GM04503 (cell line): ENCODE measurements at places on chromosomes 11 and 22.

DNA sequence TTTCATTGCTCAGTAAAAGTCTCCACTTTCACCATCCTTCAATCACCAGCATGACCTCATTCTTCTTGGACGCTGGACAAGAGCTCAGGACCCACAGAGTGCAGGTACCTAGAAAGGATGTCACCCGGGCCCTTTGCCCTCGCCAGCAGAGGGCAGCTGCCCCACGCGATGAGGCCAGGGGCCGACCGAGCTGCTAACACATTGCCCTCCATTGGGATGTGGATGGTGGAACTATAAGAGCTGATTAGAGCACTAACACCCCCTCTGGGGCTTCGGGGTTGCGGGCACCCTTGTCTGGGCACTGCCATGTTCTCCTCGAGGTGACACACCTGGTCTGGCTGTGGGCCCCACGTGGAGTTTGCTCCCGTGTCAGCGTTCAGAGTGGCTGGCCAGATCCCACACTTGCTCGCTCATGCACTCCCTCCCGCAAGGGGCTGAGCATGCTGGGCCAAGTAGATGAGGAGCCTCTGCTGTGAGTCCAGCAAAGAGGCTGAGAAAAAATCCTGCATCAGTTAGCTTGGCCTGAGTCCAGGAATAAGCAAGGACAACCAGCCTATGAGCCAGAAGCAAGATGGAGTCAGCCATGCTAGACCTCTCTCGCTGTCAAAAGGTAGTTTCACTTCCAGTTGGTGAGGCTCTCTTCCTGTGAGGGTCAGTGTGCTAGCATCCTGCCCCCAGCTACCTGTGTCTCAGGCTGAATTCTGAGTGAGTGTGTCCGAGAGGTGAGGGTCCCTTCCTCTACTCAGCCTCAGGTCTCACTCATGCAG lies 9.8 kb downstream of the KRTAP5-6 start:
- no peak for DNase-seq

DNA sequence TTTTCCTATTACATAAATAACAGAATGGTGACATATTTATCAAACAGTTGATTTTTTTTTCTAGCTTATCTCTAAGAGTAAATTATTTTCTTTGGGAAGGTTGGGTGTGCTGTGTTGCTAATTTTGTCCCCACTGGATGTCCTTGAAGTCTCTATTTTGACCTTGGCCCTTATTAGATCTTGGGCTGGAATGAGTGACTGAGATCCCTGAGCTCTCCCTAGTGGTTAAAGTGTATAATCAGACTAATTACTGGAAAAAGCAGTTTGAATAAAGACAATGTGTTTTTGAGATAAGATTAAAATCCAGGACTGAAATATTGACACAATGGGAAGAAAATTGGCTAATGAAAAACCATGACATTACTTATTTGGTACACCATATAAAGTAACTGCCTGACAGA lies 56.1 kb downstream of the AASDHPPT start:
- DNase-seq = no peak

DNA sequence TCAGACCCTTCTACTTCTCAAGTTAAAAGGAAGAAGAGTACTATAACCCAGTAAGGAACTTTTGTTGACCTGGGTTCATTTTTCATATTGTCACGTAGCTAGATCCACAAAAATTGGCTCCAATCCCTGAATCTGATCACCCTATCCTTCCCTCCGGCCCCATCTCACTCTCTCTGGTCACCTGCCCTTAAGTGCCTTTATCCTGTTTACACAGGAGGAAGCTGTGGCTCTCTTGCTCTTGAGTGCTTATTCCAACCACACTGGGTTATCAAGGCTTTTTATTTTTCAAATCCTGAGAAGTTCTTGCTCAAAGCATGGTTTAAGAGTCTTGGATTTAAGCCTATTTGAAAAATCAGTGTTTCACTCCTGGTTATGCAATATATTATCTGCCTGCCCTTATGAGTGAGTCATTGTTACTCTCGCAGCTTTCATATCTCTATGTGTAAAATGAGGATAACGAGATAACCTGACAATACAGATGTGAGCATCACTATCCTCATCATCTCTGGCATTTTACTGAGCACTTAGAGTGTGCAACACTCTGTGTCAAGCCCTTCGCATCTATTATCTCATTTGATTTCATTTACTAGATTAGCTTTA lies 293.9 kb downstream of the GUCY1A2 start:
- no peak for DNase-seq

DNA sequence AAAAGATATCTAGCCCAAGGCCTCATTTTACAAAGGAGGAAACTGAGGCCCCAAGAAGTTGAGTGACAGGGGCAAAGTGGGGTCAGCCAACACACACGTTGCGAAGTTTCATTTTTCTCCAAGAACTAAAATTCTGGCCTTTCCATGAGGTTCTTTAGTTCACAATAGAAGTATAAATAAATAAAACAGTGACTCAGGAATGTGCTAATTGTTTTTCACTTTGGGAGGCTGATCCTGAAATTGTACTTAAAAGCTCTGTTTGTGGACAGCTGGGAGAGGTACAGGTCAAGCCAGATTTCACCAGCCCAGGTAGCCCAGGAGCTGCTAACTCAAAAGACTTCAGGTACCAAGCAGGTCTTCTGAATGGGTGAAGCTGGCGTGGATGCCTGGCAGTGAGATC lies 105.2 kb downstream of the TRAF6 start:
- no peak for DNase-seq

DNA sequence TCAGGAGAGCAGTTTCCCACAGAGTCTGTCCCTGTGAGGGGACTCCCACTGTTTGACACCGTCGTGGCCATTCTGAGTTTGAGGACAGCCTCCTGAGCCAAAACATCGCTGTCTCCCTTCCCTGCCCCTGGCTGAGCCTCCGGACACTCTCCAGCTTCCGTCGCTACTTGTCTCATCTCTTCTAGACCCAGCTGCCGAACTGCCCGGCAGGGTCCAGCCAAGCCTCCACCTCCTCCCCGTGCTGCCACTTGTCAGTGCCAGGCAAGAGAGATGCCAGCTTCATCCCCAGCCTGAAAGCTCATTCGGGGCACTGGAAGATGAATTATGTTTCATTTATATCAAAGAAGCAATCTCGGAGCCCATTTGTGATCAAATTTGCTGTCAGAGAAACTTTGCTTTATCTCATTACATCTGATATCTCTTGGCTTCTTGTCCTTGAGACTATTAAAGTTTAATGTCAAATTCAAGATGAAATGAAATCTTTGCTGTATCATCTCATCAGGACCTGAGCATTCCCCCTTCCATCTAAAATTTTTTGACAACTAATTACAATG lies 283.9 kb downstream of the BUD13 start:
- DNase-seq = no peak

GRCh38 chr11:75852406-75853017 lies 37.5 kb downstream of the UVRAG start:
- no peak for DNase-seq

DNA sequence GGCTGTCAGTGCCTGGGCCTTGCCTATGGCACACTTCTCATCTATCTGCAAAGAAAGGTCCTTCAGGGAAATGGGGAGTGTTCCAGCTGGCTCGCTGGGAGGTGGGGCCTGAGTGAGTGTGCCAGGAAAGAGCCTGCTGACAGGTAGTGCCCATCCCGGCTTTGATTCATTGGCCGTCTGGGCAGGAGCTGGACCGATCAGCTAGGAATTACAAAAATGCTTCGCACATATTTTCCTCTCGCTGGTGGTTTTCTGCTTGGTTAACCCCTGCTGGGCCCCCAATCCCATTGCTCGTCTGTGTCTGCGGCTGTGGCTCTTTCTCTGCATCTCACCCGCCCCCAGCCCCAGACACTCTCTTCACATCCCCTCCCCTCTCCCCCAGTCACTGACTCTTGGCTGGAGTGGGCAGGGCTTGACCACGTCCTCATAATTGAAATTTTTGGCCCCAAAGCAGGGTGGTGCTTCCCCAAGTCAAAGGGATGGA lies 10.8 kb downstream of the LIF start:
- no peak for DNase-seq

DNA sequence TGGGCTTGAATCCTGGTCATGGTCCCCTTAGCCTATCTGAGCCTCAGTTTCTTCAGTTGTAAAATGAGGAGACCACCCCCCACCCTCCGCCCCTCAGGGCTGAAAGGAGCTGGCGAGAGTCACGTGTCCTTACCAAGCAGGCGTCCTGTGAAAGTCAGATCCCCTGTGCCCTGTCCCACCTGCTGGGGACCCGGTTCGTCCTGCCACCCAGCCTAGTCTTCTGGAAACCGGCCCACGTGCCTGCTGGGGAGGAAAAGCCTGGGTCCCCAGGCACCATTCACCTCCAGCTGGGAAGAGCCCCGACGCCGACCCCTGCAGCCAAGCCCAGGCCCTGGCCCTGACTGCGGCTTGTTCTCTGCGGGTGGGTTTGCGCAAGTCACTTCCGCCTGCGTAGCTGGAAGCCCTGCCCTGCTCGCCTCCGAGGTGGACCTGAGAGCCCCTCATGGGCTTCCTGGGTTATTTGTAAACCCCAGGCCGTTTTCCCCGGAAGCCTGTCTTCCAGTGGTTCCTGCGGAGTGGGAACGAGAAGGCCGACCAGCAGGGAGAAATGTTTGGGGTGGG lies 679 bp upstream of the SSH3 start:
- DNase-seq = no peak

GRCh38 chr11:128970598-128971190 lies 28.0 kb upstream of the TP53AIP1 start:
- no peak for DNase-seq

GRCh38 chr11:116715383-116715782 lies 57.4 kb downstream of the BUD13 start:
- DNase-seq = no peak

- no peak for DNase-seq
Observed at GRCh38 chr11:60428517-60428916, 855 bp upstream of the MS4A5 start.

GRCh38 chr11:1307163-1307870 lies 2.1 kb downstream of the TOLLIP start:
- DNase-seq = no peak

DNA sequence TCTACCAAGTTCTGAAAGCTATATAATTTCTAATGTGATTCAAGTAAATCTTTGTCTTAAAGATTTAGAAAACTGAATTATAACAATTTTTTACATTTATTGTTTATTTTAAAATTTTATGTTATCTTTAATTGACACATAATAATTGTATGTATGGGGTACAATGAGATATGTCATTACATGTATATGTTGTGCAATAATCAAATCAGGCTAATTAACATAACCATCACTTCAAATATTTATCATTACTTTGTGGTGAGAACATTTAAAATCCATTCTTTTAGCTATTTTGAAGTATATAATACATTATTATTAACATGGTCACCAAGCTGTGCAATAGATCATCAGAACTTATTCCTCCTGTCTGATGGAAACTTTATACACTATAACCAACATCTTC lies 181.1 kb downstream of the DDX10 start:
- no peak for DNase-seq
